ENCODE measurements at places on chromosomes 6 and 20.
A peak's percentile ranks its signal among the peaks of the same experiment; 100 is the strongest.

DNA sequence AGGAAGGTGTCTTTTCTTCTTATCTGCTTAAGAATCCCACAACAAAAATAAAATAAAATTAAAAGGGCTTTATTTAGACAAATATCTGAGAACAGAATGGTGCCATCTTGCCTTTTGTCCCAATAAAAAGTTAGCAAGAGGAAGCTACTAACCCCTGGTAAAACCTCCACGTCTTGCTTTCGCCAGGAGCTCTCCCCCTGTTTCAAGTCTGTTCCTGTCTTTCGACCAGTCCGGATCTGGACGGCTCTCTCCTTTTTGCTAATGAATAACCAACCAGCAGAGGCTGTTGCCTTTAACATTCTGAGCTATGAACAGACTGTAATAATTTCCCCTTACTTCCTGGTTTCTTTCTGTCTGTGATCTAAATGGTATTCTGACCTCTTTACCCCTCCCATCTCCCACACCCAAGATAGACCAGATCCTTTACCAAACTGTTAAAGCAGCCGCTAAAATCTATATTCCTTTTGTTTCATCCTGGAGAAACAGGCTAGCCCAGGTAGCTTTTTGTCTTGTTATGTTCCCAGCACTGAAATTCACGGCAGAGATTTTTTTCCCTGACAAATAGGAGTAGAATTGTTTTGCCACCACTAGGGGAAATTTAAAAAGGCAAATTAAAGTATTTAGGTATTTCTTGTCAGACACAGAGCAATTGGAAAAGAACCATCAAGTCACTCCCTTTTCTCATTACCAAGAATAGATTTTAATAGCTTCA lies at the start of gene FRK:
TSS of gene FRK (minus strand) at position 320 of the 712 bp plus-strand sequence. CDS start 580 bp downstream, outside the sequence.
- DNase-seq, result no peak

DNA sequence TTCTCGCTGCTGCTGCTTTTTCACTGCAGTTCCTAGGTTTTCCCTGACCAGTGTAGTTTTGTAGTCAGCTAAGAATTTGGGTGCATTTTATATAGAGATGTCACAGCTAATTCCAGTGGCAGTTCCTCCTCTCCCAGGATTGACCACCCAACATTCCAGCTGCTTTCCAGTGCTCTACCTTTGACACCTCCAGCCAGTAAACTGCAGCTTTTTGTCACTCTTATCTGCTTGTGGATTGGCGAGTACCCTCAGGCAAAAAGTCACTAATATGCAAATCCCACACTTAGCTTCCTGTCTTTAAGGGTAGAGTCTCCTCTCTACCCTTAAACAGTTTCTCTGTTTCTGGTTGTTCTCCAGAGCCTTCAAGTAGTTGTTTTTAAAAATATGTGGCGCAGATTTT lies 146.9 kb upstream of the KCNG1 start:
- no peak for DNase-seq

DNA sequence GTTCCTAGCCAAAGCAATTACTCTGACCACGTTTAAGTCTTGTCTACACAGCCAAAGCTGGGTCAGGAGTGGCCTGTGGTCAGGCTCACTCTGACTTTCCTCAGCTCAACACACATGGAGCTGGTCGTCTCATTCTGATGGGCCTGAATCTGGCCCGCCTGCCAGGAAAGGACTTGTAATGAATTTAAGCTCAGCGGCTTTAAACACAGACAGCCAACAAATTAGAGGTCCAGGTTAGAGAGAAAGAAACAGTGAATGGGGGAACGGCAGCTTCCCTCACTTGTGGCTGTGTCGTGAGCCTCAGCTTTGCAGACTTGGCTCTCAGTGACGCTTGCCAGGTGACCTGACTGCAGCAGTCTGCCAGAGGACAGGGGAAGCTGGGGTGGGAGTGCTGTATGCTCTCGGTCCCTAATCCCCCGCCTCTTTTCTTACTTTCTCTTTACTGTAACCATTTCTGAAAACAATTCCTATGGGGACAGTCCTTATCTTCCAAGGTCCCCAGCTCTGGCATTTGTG lies 121.9 kb upstream of the AGPAT4 start:
- DNase-seq, result no peak

GRCh38 chr6:152329638-152330448 lies 307.3 kb downstream of the SYNE1 start:
- DNase-seq, result no peak

DNA sequence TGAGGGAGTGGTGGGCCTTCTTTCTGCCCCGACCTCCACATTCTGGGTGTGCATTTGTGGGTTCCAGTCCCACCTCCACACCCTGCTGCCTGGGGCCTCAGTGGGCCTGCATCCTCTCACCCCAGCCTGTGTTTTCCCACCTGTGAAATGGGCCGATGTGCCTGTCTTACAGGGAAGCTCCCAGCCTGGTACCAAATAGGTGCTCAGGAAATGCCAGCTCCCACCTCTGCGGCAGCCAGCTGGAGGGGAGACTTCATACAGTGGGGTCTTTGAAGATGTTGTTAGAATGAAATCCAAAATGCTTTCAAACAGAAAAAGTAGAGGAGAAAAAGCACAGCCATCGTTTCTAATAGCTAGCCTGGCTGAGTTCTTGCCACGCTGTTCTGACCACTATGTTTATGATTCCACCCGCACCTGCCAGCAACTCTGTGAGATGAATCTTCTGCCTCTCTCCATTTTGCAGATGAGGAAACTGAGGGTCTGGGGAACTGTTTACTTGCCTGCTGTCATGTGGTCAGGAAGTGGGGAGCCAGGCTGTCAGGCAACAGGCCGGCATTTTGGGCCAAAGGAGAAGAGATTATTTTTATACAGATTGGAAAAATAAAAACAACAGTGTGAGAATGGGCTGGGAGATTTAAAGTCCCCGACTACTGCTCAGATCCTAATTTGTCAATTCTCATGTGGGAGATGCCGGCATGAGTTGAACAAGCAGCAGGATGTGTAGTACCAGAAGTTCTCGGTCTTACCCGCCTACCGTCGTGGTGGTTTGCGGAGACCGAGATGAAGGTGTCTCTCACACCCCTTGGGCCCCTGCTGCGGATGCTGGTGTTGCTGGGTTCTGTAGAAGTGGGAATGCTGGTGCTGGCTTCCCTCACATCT lies 4.6 kb downstream of the TMEM181 start:
- no peak for DNase-seq

GRCh38 chr6:64429926-64430325 lies 794.3 kb downstream of the PHF3 start:
- DNase-seq, result no peak

DNA sequence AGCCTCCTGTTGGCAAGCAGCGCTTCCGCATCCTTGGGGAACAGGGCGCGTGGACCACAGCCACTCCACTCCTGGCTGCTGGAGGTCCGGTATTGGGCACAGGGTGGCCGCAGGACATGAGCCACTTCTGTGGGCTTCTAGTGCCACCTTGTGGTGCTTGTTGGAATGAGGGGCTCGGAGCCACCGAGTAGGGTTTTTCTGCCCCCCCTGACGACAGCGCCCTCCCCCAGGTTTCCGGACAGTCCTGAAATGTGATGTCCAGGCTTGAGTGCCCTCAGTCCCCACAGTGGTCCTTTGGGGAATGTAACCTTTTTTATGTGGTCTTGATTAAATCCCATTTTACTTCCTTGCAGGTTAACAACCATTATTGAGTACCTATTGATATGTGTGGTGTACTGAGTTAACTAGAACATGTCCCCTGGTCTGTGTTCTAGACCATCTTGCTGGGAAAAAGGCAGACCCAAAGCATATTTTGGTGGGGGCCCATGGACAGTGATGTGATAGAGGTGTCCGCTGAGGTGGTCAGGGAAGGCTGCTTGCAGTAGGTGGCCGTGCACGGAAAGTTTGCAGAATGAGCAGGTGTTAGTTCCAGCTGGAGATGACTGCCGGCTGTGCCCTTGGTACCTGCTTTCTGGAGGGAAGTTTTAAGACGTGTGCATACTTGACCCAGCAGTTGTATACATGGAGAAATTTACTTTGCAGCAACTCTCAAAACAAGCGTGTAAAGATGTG lies 70.0 kb downstream of the PTPN1 start:
- DNase-seq, result peak; percentile 35

DNA sequence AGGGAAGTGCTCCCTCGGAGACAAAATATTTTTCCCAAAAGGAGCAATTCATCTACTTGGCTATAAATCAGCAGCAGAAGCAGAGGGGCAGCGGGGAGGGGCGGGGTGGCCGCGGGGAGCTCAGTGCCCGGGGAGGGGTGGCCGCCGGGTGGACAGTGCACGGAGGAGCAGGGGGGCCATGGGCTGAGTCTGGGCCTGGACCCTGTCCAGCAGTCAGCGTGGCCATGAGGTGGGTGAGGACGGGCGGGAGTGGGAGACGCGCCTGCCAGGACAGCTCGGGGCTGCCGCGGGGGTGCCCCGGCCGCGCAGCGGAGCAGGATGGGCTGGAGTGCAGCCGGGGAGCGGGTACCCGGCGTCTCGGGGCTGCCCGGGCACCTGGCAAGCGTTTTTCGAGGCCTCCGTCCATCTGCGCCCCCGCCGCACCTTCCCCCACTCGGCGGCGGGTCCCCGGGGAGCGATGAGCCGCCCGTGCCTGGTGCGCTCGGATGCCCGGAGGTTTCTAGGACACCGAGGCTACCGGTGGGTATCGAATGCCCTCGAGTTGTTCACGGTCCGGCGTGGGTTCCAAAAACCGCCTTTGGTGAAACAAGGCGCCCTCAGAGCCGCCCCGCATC lies 229.5 kb downstream of the THBS2 start:
- no peak for DNase-seq

DNA sequence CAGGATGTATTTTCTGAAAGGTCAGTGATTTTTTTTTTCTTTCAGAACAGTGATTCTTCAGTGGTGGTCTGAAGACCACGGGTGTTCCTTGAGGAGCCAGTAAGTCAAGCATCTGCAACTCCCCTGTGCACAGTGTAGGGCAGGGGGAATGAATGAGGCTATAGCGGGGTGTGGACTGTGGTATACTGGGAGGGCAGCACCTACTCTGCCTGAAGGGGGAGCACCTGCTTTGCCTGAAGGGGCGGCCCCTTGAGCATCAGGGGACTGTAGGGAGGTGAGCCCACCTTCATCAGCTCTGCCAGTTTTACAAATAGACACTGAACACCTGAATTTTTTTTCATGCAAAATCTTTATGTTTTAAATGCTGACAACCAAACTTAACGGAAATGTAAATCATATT lies 77.5 kb upstream of the RIPOR2 start:
- no peak for DNase-seq

DNA sequence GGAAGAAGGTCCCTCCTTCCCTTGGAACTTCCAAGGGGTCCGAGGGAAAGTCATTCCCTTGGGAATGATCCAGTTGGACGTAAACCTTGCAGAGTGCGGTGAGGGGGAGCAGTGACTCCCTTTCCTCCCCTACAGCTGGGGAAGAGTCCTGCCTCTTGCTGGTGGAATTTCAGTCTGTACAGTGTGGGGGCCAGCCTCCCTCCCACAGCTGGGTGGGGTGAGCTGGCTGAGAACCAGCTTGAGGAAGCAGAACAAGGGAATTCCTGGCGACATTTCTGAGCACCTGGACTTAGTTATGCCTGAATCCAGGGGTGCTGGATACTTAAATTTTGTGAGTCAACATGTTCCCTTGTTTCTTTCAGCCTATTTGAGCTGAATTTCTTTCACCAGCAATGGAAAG lies 152.0 kb downstream of the ANKRD60 start:
- DNase-seq, result no peak

- no peak for DNase-seq
Measured at GRCh38 chr6:130766239-130767144, 60.7 kb upstream of the SMLR1 start.

- no peak for DNase-seq
Measured at GRCh38 chr6:39706819-39707335, 18.3 kb downstream of the KIF6 start.

GRCh38 chr6:14897831-14898230 lies 348.0 kb upstream of the JARID2 start:
- no peak for DNase-seq

DNA sequence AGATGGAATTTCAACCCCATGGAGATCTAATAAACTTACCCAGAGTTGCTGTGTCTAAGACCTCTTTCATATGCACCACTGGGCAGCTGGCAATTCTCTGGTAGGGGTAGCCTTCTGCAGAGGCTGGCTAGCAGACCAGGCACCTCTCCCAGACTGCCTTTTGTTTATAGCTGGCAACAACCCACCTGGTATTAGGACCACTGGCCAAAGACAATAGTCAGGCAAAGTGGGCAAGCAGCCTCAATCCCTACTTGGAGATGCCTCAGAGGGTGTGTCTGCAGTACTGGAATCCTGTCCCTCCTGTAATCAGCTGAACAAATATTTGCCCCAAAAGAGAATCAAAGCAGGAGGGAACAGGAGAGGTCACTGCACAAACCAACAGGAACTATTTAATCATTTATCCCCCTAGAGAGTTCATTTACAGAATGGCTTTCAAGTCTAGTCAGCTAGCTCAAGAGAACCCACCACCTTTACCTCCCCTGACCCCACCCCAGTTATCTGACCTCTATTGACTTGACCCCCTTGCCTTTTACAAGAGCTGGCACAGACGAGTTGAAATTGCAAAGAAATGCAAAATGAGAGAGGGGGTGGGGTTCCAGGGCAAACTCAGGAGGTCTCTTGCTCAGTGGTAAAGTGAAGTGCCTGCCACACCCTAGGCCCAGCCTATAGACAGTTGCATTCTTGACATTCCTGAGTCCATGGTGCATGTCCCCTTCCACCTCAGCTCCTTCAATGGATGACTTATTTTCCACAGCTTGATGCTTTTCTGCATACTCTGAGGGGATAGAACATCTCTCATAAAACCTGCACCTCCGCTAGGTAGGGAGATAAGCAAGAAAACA lies 2.8 kb downstream of the BCL2L1 start:
- no peak for DNase-seq

- no peak for DNase-seq
Measured at GRCh38 chr20:58666702-58667101, 15.6 kb downstream of the STX16 start.

GRCh38 chr20:18853946-18854646 lies 40.5 kb downstream of the SCP2D1 start:
- no peak for DNase-seq

- DNase-seq, result no peak
Measured at GRCh38 chr20:19427480-19427879, 215.0 kb downstream of the SLC24A3 start.

DNA sequence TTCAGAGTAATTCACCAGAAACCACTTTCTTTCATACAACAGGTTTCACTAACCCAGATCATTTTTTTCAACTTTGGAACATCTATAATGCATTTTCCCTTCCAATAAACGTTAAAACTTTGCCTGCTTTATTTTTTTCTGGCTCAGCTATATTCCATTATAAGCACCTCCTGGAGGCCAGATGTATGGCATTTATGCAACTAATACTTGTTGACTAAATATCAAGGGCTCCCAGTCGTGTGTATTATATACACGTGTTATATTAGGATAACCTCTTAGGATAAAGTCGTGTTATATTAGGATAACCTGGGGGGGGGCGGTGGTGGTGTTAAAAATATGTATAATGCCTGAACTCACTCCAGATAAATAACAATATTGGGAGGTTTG lies 6.7 kb downstream of the OPN5 start:
- DNase-seq, result no peak

DNA sequence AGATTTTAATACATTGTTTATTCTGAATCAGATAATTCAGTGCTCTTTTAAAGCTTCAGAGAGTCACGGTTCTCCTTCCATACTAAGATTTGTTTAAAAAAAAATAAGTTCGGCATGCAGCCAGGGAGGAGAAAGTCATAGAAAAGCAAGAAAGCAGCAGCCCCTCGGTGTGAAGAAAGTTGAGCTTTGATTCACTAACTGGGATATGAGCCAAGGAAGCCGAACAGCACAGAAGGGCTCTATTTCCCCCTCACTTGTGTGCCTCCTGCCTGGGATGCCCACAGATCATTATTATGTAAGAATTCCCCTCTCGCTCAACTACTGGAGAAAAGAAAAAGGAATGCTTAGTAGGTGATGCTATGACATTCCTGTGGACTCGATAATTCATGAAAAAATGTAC lies 69.3 kb upstream of the SYNJ2 start:
- DNase-seq, result no peak

- no peak for DNase-seq
Measured at GRCh38 chr6:170443151-170443662, 109.9 kb downstream of the PSMB1 start.

- no peak for DNase-seq
Measured at GRCh38 chr20:10646886-10647420, 26.8 kb downstream of the JAG1 start.
